ENCODE measurements at places on chromosomes 11 and 22.

- no peak for DNase-seq
Observed at GRCh38 chr11:11359611-11360010, 6.6 kb upstream of the CSNK2A3 start.

GRCh38 chr11:44004452-44005062 lies 43.2 kb upstream of the ACCSL start:
- DNase-seq, result no peak

GRCh38 chr11:19724765-19725164 lies 12.1 kb downstream of the NAV2 start:
- no peak for DNase-seq

DNA sequence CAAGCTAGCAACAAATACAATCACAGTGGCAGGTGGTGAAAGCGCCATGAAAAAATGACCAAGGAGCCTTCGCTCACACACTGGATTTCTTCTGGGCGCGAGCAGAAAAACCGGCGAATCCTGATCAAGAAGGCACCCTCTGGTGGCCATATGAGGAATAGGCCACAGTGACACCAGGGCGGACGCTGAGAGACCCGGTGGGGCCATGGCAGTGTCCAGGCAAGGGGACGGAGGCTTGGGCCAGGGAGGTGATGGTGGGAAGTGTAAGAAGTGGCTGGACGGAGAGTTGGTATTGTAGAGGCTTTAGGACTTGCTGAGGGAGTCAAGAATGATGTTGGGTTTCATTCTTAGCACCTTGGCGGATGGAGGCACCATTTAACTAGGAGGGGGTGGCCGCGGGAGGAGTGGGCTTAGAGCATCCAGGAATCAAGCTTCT lies 16.9 kb upstream of the RAC2 start:
- DNase-seq, result no peak

GRCh38 chr11:113833151-113833550 lies 42.2 kb downstream of the USP28 start:
- no peak for DNase-seq

DNA sequence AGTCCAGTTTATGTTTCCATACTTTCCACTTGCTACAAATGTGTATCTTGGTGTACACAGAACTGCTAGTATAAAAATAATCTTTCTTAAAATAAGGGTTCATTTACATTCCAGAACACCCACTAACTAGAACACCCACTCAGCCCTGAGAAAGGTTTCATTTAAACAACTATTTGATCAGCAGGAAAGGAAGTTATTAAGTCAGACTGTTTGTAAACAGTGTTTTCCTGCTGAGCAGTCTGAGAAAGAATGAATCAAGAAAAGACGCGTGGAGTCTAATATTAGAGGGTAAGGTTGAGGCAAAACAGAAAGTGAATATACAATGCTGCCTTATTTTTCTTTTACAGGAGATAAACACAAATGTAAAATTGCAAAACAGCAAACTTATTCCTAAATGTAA lies 32.7 kb downstream of the NARS2 start:
- DNase-seq, result no peak

- DNase-seq, result no peak
Observed at GRCh38 chr11:119795690-119796089, 66.7 kb upstream of the NECTIN1 start.

- DNase-seq, result no peak
Observed at GRCh38 chr11:34493468-34493867, 20.1 kb downstream of the ELF5 start.

DNA sequence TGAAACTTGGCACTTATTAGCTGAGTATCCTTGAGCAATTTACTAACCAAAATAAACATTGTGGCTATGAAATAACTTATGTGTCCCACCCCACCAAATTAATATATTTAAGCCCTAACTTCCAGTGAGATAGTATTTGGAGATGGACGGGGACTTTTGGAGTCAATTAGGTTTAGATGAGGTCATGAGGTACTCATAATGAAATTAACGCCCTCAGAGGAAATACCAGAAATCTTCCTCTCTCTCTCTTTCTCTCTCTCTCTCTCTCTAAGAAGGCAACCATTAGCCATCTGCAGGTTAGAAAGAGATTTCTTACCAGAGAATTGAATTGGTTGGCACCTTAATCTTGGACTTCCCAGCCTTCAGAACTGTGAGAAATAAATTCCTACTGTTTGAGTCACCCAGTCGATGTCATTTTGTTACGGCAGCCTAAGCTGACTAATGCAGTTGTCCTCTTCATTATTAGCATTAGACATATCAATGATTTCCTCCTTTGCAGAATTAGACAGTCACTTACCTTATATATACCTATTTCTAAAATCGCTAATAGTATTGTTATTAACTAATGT lies 1284.0 kb downstream of the FAM181B start:
- no peak for DNase-seq

DNA sequence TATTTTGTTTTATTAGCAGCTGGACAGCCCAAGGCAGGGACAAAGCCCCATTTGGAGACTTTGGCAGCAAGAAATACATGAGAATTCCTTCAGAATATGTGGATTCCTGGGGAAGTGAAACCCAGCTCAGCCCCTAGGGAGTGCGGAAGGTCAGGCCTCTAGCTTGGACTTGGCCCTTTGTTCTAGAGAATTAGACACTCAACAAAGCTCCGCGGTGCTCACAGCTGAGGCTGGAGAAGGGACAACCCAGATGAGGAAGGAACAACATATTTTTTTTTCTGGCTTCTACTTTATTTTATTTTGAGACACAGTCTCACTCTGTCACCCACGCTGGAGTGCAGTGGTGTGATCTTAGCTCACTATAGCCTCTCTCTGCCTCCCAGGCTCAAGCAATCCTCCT lies 44.7 kb upstream of the SEPTIN5 start:
- DNase-seq, result no peak

DNA sequence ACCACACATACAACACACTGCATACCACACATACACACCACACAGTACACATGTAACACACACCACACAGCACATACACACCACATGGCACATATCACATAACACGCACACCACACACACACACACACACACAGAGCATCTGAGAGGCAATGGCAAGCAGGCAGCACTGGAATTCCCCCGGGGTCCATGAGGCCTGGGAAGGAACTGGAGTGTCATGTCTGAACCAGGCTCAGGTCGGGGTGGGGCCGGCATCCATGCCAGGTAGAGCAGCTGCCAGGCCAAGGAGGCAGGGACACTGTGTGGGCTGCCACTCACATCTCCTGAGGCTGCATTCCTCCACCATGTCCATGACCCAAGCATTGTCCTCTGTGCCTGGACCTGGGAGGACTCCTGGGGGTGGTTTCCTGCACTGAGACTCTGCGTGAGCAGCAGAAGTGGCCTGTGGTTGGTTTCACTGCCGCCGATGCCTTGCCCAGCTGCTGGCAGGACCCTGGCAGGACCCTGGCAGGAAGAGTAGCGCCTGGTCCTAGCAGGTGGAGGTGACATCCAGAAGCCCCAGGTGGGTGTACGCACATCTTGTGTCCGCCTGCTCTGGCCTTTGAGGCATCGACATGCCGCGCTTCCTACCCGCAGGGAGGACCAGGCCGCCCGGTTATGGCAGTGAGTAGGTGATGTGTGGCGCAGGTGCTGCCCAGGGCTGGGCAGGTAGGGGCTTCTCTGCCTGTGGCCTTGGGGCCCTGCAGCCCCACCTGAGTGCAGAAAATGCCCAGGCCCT lies 1280.4 kb downstream of the TBC1D22A start:
- DNase-seq, result no peak

- DNase-seq, result no peak
Observed at GRCh38 chr22:37043828-37044538, 7.6 kb upstream of the KCTD17 start.

GRCh38 chr11:66327171-66328030 lies 8.8 kb downstream of the RIN1 start:
- peak; percentile 42 for DNase-seq

- DNase-seq, result no peak
Observed at GRCh38 chr22:25094579-25094978, 105.1 kb upstream of the CRYBB3 start.

DNA sequence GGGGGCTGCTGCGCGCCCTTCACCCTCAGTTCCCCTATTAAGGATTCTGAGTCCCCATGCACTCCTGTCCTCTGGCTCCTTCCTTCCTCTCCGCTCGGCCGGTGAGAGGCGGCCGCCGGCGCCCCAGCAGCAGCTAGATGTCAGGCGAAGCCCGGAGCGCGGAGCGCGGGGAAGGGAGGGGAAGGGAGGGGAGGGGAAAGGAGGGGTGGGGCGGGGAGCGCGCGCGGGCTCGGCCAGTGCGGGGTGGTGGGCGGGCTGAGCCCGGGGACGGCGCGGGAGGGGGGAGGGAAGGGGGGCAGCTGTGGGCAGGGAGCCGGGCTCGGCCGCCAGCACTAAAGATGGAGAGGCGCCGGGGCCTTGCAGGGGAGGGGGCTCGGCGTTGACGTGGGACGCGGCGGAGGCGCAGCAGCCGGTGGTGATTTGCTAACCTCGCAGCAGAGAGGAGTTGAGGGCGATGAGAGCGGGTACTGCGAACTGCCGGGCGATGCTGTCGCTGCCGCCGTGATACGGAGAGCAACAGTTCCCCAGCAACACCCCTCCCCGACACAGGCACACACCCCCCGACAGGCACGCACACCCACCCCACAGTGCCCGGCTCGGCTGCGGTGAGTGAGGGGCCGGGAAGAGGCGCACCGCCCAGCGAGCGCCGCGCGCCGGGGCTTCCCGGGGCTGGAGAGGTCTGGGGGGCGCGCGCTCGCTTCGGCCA lies at the start of gene ZBTB16:
Gene ZBTB16 (plus strand): TSS at position 434 of the 706 bp plus-strand sequence. CDS start 3,590 bp downstream, outside the sequence.
- DNase-seq, result no peak

- no peak for DNase-seq
Observed at GRCh38 chr11:86292912-86293616, 9.0 kb upstream of the HIKESHI start.

DNA sequence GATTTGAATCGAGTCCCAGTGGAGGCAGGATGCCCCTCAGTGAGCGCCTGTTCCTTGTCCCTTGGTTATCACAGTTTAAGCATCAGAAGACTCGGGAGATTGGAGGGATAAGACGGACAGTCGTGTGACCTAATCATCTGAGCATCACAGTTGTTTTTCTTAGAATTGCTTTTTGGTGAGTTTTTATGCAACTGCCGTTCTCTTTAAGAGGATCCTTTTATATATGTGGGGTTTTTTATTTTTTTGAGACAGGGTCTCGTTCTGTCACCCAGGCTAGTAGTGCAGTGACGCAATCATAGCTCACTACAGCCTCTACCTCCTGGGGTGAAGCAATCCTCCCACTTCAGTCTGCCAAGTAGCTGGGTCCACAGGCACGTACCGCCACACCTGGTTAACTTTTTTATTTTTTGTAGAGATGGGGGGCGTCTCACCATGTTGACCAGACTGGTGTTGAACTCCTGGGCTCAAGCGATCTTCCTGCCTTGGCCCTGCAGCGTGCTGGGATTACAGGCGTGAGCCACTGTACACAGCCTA lies 16.5 kb downstream of the NUP50 start:
- no peak for DNase-seq

GRCh38 chr11:95453616-95454171 lies 222.7 kb upstream of the SESN3 start:
- DNase-seq, result no peak

DNA sequence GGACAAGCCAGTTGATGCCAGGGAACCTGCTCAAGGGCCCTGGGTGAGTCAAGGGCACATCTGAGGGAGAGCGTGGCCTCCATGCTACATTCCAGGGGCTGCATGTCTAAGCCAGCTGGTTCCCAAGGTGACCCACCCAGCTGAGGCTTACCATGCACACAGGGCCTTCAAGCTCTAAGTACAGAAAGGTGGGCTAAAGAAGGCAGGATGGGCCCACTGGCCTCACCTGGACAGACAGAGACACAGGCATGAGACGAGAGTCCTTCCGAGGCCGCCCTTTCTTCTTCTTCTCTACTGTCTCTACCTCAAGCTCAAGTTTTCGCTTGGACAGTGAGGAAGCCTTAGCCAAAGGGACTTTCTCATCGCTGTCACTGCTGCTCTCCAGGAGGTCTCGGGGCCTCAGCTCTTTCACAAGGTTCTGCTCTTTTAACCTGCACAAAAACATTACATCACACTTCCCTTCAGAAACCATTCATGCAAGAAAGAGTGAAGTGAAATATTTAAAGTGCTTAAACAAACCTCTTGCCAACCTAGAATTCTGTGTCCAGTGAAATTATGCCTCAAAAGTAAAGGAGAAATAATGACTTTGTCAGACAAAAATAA lies 69.9 kb downstream of the HIRA start:
- no peak for DNase-seq

- DNase-seq, result no peak
Observed at GRCh38 chr11:69442012-69442806, 39.3 kb upstream of the LINC01488 start.

GRCh38 chr22:27686534-27686933 lies 115.0 kb downstream of the MN1 start:
- no peak for DNase-seq

DNA sequence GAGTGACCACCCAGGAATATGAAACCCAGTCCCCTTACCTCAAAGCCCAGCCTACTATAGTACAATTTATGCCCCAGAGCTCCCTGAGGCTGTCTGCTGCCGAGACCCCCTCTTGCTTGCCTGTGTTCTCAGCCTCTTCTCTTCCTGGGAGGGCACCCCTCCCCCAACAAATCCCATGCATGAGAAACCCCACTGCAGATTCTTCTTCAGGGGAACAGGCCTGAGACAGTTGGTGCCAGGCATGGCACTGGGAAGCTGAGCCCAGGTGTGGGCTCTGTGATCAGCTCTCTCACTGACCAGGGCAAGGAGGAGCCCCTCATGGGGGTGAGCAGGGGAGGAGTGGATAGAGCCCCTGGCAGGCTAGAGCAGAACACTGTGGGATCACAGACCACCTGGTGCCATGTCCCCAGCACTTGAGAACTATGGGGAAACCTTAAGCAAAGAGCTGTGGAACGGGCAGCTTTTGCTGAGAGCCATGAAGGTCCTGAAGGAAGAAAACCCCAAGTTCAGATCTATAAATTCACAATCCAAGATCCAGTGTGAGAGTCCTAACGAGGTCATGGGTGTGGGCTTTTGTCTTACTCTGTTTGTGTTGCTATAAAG lies 46.5 kb upstream of the TH start:
- DNase-seq, result no peak

GRCh38 chr11:47499614-47500013 lies 50.7 kb upstream of the RAPSN start:
- no peak for DNase-seq

DNA sequence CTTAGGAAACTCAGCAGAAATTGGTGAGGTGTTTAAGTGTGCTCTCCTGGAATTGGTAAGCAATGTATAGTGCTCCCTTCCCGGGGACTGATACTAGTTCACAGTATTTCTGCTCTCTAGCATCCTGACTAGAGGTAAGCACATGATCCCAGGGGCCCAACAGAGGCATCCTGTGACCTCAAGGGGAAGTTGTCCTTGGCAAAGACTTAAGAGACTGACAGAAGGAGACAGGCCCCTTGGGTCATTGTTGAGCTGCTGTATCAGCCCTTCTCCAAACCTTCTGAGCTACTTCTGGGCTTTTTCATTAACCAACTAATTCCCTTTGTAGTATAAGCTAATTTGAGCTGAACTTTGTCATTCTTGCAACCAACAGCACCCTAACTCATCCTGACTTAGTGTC lies 4.3 kb upstream of the TBC1D22A start:
- DNase-seq, result no peak
